ENCODE measurements at places on chromosomes 3 and 15. TPM values are rescaled to one million over a fixed set of nuclear protein-coding genes. Genes with fewer than 3 reads are reported as not detected.

NEIL1 gene
- 53.4 TPM for total RNA-seq

ACOX2 gene
- 18.2 TPM for total RNA-seq

DUOXA1 gene
- total RNA-seq, result not detected

DNA sequence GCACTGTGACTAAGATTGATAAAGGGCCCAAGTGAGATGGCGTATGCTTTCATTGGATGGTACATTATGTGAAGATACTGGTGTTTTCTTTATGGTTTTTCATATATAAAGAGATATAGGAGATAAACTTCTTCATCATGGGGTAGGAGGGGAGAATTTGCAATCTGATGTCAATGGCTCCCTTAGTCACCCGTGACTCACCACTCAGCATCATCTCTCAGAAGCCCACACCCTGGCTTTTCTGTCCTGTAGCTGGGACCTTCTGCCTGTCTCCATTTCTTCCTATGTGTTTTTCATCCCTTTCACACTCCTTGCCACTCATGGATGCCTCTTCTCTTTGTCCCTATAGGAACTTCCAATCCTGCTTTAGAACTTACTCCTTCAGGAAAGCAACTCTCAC, 114.3 kb upstream of the SEMA6D start:
- DNase-seq, result no peak
- no peaks in the 10 kb centered on the region for H3K36me3 ChIP-seq
- H3K4me1 ChIP-seq, result no peaks in the 10 kb centered on the region
- no peak overlapping the region for H3K27ac ChIP-seq

GRCh38 chr15:66935688-66936087, 129.7 kb upstream of the SMAD3 start:
- no peaks in the 10 kb centered on the region for H3K36me3 ChIP-seq
- H3K4me3 ChIP-seq, result no peak overlapping the region
- DNase-seq, result no peak

DNA sequence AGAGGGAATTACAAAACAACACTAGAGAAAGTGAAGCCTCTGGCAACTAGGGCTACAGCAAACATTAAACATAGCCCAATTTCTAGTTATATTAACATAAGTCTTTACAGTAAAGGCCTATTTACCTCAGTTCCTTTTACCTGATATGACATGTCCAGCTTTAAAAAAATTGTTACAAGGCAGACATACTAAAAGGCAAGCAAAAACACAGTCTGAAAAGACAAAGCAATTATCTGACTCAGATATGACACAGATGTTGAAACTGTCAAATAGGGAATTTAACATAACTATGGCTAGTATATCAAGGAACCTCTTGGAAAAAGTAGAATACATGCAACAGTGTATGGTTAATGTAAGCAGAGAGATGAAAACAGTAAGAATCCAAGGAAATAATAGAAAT, 238.6 kb downstream of the RAP2B start:
- no peaks in the 10 kb centered on the region for H3K36me3 ChIP-seq
- DNase-seq, result no peak
- H3K4me1 ChIP-seq, result no peaks in the 10 kb centered on the region
- H3K4me3 ChIP-seq, result no peak overlapping the region
- H3K27me3 ChIP-seq, result no peaks in the 10 kb centered on the region

GRCh38 chr3:12963922-12964701, 109.1 kb downstream of the IQSEC1 start:
- H3K36me3 ChIP-seq, result no peaks in the 10 kb centered on the region
- no peak for DNase-seq
- H3K27me3 ChIP-seq, result no peaks in the 10 kb centered on the region
- H3K4me3 ChIP-seq, result no peak overlapping the region
- no peaks in the 10 kb centered on the region for H3K4me1 ChIP-seq
- no peak overlapping the region for H3K27ac ChIP-seq

DNA sequence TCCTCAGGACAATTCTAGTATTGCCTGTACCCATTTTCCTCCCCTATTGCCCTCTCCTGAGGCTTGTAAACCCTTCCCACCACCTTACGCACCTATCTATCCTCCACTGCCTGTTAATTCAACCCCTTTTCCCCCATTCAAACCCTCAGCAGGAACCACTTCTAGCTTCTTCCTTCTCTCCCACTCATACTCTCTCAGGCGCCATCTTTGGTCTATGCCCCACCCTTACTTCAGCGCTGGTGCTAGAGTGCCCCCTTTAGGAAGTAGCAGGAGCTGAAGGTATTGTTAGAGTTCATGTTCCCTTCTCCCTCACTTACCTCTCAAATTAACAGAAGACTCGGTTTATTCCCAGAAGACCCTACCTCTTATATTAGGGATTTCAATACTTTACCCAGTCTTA, 121.8 kb upstream of the NLGN1 start:
- H3K36me3 ChIP-seq, result no peaks in the 10 kb centered on the region
- DNase-seq, result no peak
- no peaks in the 10 kb centered on the region for H3K4me1 ChIP-seq

DNA sequence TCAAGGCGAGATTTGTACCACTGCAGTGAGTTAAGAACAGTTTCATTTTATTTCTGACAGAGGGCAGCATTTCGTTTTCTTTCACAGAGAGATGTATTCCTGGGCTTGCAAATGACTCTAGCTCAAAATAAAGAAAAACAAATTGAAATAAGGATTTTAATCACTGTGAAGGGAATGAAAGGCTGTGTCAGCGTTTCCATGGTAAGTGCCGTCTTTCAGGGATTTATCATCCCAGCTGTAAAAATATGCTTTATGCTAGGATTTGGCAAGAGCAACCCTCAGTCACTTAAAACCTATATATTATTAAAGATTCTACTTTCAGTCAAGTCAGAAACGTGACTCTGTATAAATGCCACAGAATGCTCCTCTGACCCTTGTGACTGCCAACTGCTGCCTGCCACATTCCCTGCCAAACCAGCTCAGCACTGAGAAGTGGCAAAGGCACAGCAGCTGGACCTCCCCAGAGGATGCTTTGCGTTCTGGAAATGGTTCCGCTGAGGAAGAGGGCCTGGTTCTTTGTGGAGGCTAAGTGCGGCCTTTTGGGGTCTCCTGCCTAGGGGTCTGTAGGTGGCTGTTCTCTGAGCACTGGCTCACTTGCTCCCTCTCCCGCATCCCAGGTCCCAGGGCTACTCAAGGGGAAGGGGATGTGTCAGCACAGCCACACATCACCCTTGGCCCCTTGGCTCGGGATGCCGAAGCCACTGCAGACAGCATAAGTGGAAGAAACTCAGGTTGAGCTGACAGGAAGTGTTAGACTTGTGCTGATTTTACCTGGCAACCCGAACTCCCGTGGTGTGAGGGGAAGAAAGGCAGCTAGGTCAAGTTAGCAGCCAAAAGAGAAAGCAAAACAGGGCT, 56.6 kb upstream of the POMGNT2 start:
- peak overlapping the region; percentile 60 for H3K27ac ChIP-seq
- H3K4me3 ChIP-seq, result no peak overlapping the region
- H3K27me3 ChIP-seq, result no peaks in the 10 kb centered on the region
- no peak for DNase-seq
- no peaks in the 10 kb centered on the region for H3K4me1 ChIP-seq
- no peaks in the 10 kb centered on the region for H3K36me3 ChIP-seq

DNA sequence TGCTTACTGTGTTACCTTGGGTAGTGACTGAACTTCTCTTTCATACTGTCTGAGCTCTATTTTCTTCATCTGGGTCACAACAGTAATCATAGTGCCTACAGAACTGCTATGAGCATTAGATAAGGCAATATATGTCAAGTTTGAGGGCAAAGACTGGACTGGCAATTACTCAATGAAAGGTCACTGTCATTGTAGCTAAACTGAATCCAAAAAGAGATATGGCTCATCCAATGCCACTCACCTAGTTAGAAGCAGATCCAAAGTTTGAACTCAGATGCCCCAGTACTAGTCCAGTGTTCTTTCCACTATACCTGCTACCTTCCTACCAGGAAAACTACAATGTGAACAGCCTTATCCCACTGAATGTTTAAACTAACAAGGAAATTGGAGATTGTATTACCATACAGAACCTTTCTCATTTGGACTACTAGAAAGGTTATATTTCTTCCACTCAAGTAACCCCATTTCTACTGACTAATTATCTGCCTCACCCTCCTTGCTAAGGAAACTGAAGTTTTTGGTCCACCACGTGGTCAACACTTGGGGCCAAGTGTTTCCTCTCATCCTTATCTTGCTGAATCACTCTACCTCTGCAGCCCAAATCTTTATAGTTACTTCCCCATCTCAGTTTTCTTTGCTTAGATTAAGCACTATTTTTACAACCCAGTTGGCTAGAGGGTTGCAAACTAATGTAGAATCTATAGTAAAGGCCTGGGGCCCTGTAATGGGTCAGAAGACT, 202.3 kb upstream of the LPP start:
- H3K27me3 ChIP-seq, result no peaks in the 10 kb centered on the region
- H3K27ac ChIP-seq, result no peak overlapping the region
- H3K4me3 ChIP-seq, result no peak overlapping the region
- no peak for DNase-seq
- H3K36me3 ChIP-seq, result no peaks in the 10 kb centered on the region
- H3K4me1 ChIP-seq, result no peaks in the 10 kb centered on the region

DNA sequence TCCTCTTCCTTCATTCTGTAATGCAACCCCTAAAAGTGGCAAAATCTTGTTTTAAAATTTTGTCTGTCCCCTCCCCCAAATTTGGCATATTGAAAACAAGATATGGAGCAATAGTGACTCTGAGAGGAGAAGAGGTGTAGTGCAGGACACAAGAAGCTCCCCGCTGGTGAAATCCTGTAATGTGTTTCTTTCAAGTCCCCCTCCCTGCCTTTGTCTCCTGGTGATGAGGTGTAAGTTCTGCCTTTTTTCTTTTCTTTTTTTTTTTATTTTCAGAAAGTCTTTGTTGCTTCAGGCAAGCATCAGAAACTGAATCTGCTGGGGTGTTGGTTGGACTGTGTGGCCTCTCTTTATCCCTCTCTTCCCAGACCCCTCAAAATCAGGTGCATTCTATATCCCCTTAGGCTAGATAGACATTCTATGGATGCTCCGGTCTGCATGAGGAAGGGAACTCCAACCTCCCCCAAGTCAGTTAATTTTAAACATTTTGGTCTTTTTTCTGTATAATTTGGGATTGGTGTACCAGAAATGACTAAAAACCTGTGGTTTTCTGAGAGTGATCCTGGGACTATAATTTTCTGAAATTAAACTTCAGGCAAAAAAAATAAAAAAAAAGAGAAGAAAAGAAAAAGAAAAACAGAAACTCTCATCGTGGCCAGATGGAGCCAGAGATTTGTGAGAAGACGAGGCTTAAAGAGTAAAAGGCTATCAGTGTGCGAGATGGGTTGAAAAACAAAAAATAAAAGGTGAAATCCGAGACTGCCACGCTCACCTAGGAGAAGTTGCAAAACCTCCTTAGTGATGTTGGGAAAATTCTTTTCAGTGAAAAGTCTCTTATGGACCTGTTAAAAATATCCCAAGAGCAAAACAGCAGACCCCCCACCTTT, 21.4 kb downstream of the ACKR2 start:
- no peak overlapping the region for H3K4me3 ChIP-seq
- no peak for DNase-seq
- no peaks in the 10 kb centered on the region for H3K36me3 ChIP-seq
- no peaks in the 10 kb centered on the region for H3K27me3 ChIP-seq

GRCh38 chr15:40782609-40783227, 12.9 kb downstream of the C15orf62 start:
- H3K27ac ChIP-seq, result no peak overlapping the region
- H3K36me3 ChIP-seq, result no peaks in the 10 kb centered on the region
- no peaks in the 10 kb centered on the region for H3K4me1 ChIP-seq
- no peak overlapping the region for H3K4me3 ChIP-seq

DNA sequence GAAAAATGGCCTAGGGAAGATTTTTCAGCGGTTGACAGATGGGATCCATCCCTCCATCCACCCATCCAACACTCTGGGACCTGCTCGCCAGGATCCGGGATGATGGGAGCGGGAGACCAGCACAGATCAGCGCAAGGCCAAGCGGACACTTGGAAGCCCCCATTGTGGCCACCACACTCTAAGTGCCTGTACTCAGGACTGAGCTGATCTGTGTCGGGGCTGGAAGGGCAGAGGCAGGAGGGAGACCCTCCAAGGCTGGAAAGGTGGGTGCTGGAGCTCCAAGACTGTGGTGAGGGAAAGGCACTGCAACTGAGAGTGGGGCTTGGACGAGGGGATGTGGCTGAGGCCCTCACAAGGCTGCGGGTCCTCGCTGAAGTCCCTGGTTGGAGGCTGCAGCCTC, 91.8 kb upstream of the TRPM1 start:
- no peaks in the 10 kb centered on the region for H3K36me3 ChIP-seq
- H3K4me1 ChIP-seq, result no peaks in the 10 kb centered on the region
- H3K27me3 ChIP-seq, result no peaks in the 10 kb centered on the region
- H3K27ac ChIP-seq, result no peak overlapping the region

- H3K27me3 ChIP-seq, result no peaks in the 10 kb centered on the region
- DNase-seq, result no peak
- H3K27ac ChIP-seq, result no peak overlapping the region
- H3K4me3 ChIP-seq, result no peak overlapping the region
- no peaks in the 10 kb centered on the region for H3K36me3 ChIP-seq
Measured at GRCh38 chr3:13894096-13894806, 14.4 kb upstream of the WNT7A start.

- H3K4me3 ChIP-seq, result no peak overlapping the region
- no peaks in the 10 kb centered on the region for H3K4me1 ChIP-seq
- no peaks in the 10 kb centered on the region for H3K27me3 ChIP-seq
- no peaks in the 10 kb centered on the region for H3K36me3 ChIP-seq
- H3K27ac ChIP-seq, result no peak overlapping the region
Measured at GRCh38 chr3:182597621-182598041, 195.7 kb upstream of the ATP11B start.

DNA sequence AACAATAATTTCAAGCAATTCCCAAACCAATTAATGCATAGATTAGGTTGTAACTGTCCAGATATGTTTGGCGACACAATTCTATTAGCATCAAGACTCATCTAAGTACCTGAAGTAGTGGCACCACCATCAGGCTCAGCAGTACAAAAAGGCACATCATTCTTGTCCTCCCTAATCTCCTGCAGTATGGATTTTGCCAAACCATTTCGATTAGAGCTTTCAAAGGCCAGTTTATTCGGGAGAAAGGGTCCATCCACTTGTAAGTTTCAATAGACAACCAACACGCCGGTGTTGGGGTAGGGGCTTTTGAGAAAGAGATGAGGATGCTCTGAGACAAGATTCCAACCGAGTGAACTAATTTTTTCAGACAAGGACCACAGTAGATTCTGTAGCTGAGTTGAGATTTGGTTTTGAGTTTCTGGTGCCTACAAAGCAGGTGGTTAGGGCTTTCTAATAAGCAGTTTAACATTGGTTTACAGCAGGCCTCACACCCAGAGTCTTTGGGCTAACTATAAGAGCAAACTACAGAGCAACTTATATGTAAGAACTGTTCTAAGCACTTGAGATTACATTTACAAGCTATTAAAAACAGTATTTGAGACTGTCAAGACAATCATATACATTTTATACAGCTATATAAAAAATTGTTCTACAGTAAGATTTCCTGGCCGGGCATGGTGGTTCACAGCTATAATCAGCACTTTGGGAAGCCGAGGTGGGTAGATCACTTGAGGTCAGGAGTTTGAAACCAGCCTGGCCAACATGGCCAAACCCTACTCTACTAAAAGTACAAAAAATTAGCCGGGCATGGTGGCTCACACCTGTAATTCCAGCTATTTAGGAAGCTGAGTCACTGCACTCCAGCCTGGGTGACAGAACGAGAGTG, 4.5 kb downstream of the RPL22L1 start:
- no peak overlapping the region for H3K27ac ChIP-seq
- H3K36me3 ChIP-seq, result no peaks in the 10 kb centered on the region

GRCh38 chr15:43215961-43216360, 4.9 kb downstream of the EPB42 start:
- no peaks in the 10 kb centered on the region for H3K27me3 ChIP-seq
- H3K4me3 ChIP-seq, result no peak overlapping the region
- no peaks in the 10 kb centered on the region for H3K4me1 ChIP-seq
- H3K27ac ChIP-seq, result no peak overlapping the region
- H3K36me3 ChIP-seq, result no peaks in the 10 kb centered on the region

GRCh38 chr3:39505866-39506742, 38.6 kb downstream of the MOBP start:
- H3K27ac ChIP-seq, result no peak overlapping the region
- no peaks in the 10 kb centered on the region for H3K4me1 ChIP-seq
- no peaks in the 10 kb centered on the region for H3K36me3 ChIP-seq
- H3K4me3 ChIP-seq, result no peak overlapping the region
- DNase-seq, result no peak
- H3K27me3 ChIP-seq, result no peaks in the 10 kb centered on the region
